ENCODE measurements at places on chromosomes 6 and 20. TPM values are rescaled to one million over a fixed set of nuclear protein-coding genes. Genes with fewer than 3 reads are reported as not detected.

Gene TMEM14A
- total RNA-seq: 104 TPM

Gene RAB44
- total RNA-seq: not detected

Gene STMND1
- not detected for total RNA-seq

- DNase-seq: no peak
Observed at GRCh38 chr6:77036400-77036799, 426.9 kb downstream of the HTR1B start.

DNA sequence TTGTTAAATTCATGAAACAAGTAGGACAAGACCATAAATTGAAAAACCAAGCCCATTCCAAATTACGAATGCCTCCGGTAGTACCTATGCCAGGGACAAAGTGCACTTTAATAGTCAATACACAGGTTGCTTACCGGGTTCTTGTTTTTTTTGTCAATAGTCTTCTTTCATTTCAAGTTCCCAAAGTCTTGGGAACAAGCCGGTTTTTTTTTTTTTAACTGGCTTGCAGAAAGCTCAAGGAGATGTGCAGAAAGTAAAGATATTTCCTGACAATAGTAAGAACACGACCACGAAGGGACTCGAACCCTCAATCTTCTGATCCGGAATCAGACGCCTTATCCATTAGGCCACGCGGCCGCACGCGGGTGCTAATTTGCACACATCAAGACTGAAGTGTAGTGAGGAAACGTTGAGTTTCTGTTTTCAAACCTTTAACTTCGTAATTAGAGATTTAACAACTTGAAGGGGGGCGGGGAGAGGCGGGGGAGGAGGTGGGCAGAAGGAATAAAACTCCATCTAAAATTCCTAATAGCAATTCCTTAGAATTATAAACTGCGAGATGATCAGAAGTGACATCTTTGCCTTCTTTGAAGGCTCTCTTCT, 181.0 kb downstream of the TRIM27 start:
- DNase-seq: no peak

GRCh38 chr20:62537649-62538292, 62.0 kb upstream of the GATA5 start:
- DNase-seq: no peak

GRCh38 chr20:50508171-50508755, 1.9 kb upstream of the PTPN1 start:
- DNase-seq: no peak

GRCh38 chr6:77650098-77650663, 2.7 kb upstream of the MEI4 start:
- no peak for DNase-seq

DNA sequence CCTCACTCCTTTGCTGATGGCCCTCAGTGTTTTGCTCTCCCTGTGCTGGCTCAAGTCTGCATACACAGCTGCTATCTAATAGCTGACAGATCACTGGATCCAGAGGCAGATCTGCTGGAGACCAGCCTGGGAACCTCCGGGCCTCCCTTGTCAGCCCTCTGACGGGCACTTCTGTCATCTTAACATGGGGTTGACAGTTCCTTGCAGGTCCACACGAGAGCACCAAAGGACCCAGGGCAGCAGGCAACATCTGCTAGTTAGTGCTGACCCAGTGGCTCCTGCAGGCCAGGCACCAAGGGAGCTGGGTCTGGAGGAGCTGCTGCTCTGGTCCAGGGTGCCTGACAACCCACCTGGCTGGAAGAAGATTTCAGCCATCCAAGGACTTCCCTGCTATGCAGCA, 208.1 kb downstream of the UST start:
- no peak for DNase-seq

DNA sequence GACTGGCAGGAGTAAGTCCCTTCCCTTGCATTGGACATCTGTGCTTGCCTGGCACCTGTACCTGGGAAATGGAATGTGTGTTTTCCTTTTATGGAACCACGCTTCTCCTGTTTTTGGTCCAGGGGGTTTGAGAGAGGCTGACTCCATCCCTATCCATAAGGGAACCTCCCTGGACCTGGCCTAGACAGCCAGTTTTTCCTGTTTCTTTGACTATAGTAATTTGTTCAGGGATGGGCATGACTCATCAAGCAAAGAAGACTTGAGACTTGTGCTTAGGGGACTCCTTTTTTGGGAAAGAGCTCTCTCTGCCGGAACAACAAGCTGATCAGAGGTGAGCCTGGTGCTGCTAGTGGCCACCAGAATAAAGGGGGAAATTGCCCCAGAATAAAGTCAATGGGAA, 393.8 kb downstream of the CDH26 start:
- DNase-seq: no peak

GRCh38 chr6:166619912-166620311, 7.1 kb downstream of the RPS6KA2 start:
- DNase-seq: no peak

GRCh38 chr20:50192364-50193198, 2.0 kb downstream of the CEBPB start:
- peak; percentile 64 for DNase-seq

- DNase-seq: no peak
Observed at GRCh38 chr20:2167112-2167511, 65.5 kb downstream of the STK35 start.
